ENCODE measurements at places on chromosomes 3 and 15. TPM values are rescaled to one million over a fixed set of nuclear protein-coding genes. Genes with fewer than 3 reads are reported as not detected.

SHC4 gene
- total RNA-seq: 0.36 TPM

DNA sequence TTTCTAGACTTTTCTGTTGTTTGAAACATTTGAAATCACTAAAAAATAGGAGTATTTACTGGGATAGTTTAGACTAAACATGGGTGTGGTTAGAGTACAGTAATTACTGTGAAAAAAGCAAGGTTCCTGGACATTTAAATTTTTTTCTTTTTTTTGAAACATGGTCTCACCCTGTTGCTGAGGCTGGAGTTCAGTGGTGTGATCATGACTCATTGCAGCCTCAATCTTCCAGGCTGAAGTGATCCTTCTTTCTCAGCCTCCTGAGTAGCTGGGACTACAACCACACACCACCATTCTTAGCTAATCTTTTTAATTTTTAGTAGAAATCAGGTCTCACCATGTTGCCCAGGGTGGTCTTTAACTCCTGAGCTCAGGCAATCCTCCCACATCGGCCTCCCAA is 20.4 kb upstream of the CELF6 start:
- no peaks in the 10 kb centered on the region for H3K27me3 ChIP-seq
- no peak overlapping the region for H3K27ac ChIP-seq
- H3K4me3 ChIP-seq: no peak overlapping the region
- no peaks in the 10 kb centered on the region for H3K4me1 ChIP-seq

DNA sequence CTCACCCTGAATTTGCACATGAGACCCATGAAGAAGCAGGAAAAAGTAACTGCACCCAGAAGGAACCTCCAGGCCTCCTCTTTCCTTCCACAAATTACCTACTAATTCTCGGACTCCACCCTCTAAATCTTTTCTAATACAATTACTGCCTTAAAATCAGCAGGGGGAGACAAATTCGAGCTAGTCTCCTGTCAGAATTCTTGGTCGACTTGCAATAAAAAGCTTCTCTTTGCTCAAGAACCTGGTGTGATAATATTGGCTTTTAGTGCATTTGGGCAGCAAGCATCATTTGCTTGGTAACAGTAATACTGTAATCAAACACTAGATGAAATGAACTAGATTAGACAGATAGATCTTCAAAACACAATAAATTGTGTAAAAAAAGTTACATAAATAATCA is 281.9 kb downstream of the RAP2B start:
- H3K36me3 ChIP-seq: no peaks in the 10 kb centered on the region
- no peak for DNase-seq
- H3K27me3 ChIP-seq: no peaks in the 10 kb centered on the region
- H3K27ac ChIP-seq: no peak overlapping the region
- peaks cover 3% of the 10 kb centered on the region for H3K4me1 ChIP-seq

DNA sequence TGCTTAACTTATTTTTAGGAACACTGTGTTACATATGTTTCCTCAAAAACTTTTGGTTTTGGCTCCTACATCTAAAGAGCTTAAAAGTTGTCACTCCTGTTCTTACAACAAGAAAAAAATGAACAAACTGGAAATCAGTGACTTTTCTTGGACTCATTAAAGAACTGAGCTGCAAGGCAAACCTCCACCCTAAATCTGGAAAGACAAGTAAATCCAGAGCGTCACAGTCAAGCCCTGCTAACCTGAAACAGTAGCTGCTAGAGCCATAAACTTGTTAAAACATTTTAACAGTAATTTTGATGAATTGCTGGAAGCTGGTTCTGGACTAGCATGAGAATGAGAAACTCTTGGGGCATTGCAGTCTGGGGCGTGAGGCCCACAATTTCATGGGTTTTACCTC is 350.5 kb upstream of the COL8A1 start:
- no peak for DNase-seq
- no peaks in the 10 kb centered on the region for H3K4me1 ChIP-seq
- H3K4me3 ChIP-seq: no peak overlapping the region
- no peak overlapping the region for H3K27ac ChIP-seq

GRCh38 chr3:150495563-150496168 is 50.6 kb downstream of the SERP1 start:
- no peak overlapping the region for H3K4me3 ChIP-seq
- no peak for DNase-seq
- no peaks in the 10 kb centered on the region for H3K36me3 ChIP-seq
- no peaks in the 10 kb centered on the region for H3K27me3 ChIP-seq
- peaks cover 2% of the 10 kb centered on the region for H3K4me1 ChIP-seq

DNA sequence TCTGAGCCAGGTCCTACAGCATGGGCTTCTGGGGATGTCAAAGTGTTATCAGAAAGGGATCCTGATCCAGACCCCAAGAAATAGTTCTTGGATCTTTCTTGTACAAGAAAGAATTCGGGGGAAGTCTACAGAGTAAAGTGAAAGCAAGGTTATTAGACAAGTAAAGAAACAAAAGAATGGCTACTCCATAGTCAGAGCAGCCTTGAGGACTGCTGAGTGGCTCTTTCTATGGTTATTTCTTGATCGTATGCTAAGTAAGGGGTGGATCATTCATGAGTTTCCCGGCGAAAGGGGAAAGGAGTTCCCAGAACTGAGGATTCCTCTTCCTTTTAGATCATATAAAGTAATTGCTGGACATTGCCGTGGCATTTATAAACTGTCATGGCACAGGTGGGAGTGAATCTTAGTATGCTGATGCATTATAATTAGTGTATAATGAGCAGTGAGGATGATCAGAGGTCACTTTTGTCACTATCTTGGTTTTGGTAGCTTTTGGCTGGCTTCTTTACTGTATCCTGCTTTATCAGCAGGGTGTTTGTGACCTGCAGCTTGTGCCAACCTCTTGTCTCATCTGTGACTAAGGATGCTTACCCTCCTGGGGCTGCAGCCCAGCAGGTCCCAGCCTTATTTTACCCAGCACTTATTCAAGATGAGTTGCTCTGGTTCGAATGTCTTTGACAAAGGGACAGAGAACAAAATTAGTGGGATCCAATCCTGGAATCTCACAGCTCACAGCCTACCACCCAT is 41.0 kb downstream of the CRYGS start:
- H3K27ac ChIP-seq: no peak overlapping the region
- DNase-seq: no peak
- no peak overlapping the region for H3K4me3 ChIP-seq
- peaks cover 6% of the 10 kb centered on the region for H3K4me1 ChIP-seq
- H3K27me3 ChIP-seq: peaks cover 22% of the 10 kb centered on the region
- peaks cover 1% of the 10 kb centered on the region for H3K36me3 ChIP-seq

DNA sequence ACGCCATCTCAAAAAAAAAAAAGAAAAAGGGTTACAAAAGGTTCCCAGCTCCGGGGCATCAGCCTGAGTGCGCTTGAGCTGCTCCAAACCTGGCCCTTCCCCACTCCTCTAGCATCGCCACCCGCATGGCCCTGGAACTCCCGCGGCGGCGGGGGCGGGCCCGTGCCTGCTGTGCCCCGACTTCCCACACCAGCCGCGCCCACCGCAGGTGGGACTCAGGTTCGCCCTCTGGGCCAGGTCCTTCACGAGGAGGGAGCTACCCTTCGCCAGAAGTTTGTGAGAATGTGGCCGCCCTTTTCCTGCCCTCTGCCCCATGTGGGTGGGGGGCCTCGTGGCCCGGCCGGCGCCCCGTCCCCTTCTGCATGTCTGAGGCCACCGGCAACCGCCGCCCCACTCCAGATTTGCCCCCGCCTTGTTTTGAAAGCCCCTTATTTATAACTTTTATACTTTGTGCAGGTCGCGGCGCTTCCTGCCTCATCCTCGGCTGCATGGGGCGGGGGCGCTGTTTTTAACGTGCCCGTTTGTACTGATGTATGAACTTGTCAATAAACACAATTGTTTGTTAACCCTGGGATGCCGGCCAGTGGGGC is 507 bp upstream of the JMJD7 start:
- H3K27ac ChIP-seq: no peak overlapping the region
- H3K4me3 ChIP-seq: peak overlapping the region; percentile 83
- H3K36me3 ChIP-seq: peaks cover 8% of the 10 kb centered on the region
- H3K27me3 ChIP-seq: peaks cover 13% of the 10 kb centered on the region

SOX14 gene
- total RNA-seq: not detected

GRCh38 chr3:70177881-70178645 is 134.4 kb downstream of the MDFIC2 start:
- H3K27me3 ChIP-seq: peaks cover 38% of the 10 kb centered on the region
- no peak overlapping the region for H3K4me3 ChIP-seq
- H3K27ac ChIP-seq: no peak overlapping the region

DNA sequence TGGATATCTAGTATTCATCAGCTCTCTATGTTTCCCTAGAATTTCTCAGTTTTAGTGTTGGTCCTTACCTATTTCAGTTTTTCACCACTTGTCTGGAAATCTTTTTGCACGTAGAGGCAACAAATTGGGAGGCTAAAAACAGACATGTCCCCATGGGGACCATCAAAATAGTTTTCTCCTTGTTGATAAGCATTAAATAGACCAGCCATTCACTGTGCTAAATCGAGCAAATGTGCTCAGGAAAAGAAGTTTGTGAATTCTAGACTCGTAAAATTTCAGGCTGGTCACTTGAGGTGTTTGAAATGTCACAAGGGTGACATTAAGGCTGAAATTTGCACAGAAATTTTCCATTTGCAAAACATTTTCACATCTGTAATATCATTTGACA is 102.6 kb downstream of the SPATA16 start:
- DNase-seq: no peak
- no peaks in the 10 kb centered on the region for H3K36me3 ChIP-seq
- H3K27ac ChIP-seq: no peak overlapping the region

DNA sequence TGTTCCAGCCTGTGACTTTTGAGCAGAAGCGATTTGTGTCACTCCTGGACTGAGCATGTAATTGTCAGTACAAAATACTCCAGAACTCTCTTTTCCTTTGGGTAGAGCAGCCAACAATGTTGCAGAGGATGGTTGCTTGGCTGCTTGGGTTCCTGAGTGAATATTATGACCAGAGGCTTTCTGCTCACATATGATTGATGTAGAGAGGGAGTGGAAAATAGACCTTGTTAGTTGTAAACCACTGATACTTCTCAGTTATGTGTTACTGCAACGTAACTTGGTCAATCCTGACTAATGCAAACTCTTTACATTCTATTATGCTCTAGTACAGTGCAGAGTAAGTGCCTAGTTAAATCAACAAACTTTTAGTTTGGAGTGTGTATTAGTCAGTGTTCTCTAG is 322.6 kb upstream of the KCNH8 start:
- H3K4me1 ChIP-seq: no peaks in the 10 kb centered on the region
- H3K4me3 ChIP-seq: no peak overlapping the region
- DNase-seq: no peak
- no peak overlapping the region for H3K27ac ChIP-seq
- no peaks in the 10 kb centered on the region for H3K27me3 ChIP-seq

DNA sequence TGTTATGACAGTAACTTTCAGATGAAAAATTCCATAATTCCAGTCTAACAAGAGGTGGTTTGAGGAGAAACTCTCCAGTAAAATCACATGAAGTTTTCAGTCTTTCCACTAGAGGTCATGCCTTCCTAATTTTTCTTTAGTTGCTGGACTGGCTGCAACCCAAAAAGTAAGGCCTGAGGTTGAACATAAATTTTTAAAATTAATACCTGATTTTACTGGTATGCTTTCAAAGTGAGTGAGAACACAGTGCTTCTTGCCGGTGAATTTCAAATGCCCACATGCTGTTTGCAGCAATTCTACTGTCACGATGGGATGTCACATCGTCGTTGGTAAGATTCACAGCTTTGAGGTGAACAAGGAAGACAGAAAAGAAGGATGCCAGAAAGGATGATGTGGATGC is 89.0 kb upstream of the FGF12 start:
- no peaks in the 10 kb centered on the region for H3K27me3 ChIP-seq
- no peaks in the 10 kb centered on the region for H3K36me3 ChIP-seq
- DNase-seq: no peak
- no peak overlapping the region for H3K4me3 ChIP-seq

TMEM212 gene
- total RNA-seq: not detected

DNA sequence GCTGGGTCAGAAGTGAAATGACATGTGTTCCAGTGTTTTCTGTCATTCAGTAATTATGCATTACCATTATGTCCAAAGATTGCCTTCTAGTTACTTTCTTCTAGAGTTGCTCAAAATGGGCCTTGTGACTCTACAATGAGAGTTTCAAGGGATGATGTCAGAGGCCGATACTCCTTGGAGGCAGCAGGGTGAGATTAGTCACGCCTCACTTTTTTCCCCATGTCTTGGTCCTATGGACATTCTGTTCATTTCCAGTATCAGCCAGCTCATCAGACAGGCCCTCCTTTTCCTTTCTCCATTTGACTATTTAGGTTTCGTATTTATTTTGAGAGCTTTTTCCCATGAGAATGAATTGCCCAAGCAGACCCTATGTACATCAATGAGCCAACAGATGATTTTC is 17.5 kb downstream of the VGLL3 start:
- no peak for DNase-seq
- no peaks in the 10 kb centered on the region for H3K27me3 ChIP-seq
- no peaks in the 10 kb centered on the region for H3K36me3 ChIP-seq
- no peak overlapping the region for H3K4me3 ChIP-seq
- no peaks in the 10 kb centered on the region for H3K4me1 ChIP-seq
- no peak overlapping the region for H3K27ac ChIP-seq

- H3K36me3 ChIP-seq: no peaks in the 10 kb centered on the region
- H3K27me3 ChIP-seq: peaks cover 9% of the 10 kb centered on the region
- peaks cover 2% of the 10 kb centered on the region for H3K4me1 ChIP-seq
Observed at GRCh38 chr15:84917452-84917851, 33.0 kb downstream of the SLC28A1 start.

DNA sequence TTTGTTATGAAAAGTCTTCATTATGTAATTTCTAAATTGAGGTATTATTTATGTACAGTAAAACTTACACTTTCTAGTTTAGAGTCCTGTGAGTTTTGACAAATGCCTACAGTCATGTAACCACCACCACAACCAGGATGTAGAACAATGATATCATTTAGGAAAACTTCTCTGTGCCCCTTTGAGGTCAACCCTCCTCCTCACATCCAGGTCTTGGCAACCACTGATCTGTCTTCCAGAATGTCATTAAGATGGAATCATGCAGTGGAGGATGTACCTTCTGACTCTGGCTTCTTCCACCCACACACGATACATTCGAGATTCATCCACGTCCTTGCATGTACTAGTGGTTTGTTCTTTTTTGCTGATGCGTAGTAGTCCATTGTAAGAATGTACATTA is 23.2 kb downstream of the MINAR1 start:
- no peak overlapping the region for H3K27ac ChIP-seq
- H3K27me3 ChIP-seq: no peaks in the 10 kb centered on the region
- no peaks in the 10 kb centered on the region for H3K36me3 ChIP-seq
- no peak overlapping the region for H3K4me3 ChIP-seq
- no peaks in the 10 kb centered on the region for H3K4me1 ChIP-seq

LMAN1L gene
- not detected for total RNA-seq

PCLAF gene
- total RNA-seq: 33.7 TPM

DNA sequence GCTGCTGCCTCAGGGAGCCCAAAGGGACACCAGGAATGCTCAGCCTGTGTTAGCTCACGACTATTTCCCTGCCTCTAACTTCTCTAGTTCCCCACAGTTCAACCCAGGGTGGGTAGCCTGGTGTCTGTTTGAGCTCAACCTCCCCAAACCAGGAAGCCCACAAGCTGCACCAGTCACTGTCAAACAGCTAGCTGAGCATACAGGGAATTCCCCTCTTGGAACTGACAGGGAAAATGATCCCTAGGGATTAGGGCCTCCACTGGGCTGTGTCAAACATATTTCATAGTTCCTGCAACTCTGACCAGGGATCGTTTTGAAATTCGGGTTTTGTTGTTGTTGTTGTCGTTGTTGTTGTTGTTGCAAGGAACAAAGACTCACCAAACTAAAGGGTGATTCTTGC is 147.1 kb upstream of the ICE2 start:
- no peak overlapping the region for H3K4me3 ChIP-seq
- no peaks in the 10 kb centered on the region for H3K4me1 ChIP-seq
- no peak for DNase-seq
- no peaks in the 10 kb centered on the region for H3K36me3 ChIP-seq
- no peak overlapping the region for H3K27ac ChIP-seq

- no peak overlapping the region for H3K27ac ChIP-seq
- H3K27me3 ChIP-seq: no peaks in the 10 kb centered on the region
- no peak for DNase-seq
- no peaks in the 10 kb centered on the region for H3K4me1 ChIP-seq
Observed at GRCh38 chr3:111193472-111193871, 121.9 kb downstream of the NECTIN3 start.

GOLGA8T gene
- total RNA-seq: not detected

NOX5 gene
- total RNA-seq: not detected

GOLGA8R gene
- 0.31 TPM for total RNA-seq
